ENCODE measurements at places on chromosomes 1 and 21.

DNA sequence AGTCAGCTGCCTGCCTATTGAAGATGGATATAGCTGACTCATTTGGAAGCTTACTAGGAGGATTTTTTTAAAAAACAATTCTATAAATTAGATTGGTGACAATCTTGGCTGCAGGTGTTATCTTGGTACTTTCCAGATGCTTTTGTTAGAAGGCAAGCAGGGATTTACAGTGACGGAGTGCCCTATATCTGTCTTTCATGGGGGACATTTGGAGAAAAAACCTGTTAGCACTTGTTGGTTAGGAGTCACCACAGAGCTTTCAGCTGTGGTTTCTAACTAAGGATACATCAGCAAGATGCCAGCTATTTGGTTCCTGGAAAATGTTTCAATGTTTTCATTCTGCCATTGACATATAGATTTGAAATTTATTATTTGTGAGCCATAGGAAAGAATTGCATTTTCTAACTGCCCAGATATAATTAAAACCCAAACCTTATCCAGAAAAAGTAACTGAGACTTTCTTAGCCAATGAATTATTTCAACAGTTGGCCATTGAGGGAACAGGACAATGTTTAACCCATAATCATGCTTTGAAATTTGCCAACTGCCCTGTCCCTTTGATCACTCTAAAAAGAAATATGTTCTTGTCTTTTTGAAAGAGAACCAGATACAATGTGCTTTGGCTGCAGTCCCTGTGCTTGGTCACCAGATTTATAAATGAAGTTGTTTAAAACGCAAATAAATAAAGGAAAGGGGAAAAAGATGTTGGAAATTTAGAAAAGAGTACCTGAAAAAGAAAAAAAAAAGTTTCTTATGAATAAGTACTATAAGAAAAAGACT lies 761.0 kb upstream of the CXADR start:
- DNase-seq, result no peak

DNA sequence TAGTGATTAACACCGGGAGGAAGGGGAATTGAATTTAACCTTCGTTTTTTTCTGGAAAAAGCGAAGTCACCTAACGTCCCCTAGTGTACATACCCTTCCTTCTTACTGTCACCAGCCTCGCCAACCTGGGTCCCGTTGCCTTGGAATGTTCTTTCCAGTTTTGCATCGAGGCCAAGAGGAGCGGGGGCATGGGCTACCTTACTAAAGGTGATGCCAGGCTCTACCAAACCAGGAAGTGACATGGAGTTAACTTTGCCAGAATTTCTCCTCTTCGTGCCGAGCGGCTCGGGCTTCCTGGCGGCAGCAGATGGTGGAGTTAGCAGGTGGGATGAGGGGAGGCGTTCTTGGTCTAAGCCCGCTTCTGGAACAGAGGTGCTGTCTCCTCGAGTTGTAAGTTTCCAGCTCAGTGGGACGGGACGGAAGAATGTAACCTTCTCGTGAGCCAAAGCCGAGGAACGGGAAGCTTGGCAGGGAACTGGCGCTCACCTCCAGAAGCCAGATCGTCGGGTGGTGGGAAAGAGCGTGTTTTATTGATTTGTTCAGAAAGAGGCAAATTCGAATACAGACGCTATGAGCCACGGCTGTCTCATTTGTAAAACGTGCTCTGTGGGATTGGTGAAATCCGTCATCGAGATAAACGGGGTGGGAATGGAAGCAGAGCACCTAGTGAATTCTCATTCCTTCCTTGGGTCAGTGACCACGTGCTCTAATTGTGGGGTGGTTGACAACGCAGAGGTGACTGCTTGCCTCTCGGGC lies 486 bp downstream of the NIPAL3 start:
- DNase-seq, result peak; percentile 35

DNA sequence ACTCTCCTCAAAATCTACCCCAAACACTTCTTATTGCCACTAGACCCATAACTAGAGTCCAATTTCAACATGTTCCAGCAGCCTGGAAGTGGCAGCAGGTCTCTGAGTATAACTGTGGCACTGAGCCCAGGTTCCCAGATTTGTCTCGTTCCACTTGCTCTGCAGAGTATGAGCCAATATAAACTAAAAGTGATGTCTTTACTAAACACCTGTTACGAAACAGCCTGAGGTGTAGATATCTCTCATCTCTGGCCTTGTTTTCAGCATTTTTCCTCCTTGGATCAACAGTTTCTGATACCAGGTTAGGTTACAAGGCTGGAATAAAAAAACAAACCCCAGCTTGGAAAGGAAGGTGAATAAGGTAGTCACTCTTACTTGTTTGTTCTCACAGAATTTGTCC lies 25.2 kb upstream of the PRDX6 start:
- DNase-seq, result no peak

- no peak for DNase-seq
These were observed 2.5 kb upstream of the MYBPH start for GRCh38 chr1:203178083-203178482.

DNA sequence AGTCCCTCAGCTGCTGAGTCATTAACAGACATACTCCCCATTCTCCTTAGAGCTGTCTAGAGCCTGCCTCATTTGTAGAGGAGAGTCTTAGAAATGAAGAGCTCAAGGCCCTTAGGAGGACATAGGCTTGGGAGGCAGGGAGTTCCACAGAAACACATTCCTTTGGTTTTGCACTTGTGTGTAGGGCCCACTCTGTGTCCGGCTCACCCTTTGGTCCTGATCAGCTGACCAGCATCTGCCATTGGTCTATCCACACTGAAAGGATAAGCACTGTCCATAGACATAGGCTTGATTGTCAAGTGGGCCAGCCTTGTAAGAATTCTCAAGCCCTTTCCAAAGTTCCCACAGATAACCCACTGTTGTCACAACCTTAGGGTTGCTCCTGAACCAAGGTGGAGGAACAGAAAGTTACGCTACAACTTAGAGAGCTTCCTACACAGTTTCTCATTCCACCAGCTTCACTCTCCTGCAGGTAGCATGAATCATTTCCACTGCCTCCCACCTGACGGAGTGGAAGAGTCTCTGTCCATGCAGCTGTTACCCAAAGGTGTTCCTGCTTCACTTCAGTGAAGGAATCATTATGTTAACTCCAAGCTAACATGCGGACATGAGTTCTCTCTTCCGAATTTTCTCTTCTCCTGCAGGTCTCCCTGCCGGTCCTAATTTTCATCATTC lies 96.1 kb downstream of the TNFSF18 start:
- no peak for DNase-seq

DNA sequence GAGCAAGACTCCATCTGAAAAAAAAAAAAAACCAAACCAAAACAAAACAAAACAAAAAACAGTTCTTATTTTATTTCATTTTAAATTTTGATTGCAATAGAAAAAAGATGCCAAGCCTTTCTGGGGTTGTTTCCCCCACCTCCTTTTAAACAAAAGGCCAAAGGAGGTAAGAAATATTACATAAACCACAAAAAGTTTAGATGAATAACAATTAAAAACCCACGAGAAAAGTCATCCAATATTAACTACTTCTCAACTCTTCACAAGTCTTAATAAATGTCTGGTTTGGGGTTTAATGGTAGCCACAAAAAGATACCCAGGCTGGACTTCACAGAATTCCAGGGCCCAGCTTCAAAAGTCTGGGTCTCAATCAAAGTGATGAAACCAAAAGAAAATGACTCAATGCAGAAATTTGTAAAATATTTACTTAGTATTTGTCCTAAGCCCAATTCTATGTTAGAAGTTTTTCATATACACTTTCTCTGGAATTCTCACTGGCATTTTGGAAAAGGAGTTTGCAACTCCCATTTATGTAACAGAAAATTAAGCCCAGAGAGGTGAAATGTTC lies 47.0 kb upstream of the SDC3 start:
- DNase-seq, result no peak

DNA sequence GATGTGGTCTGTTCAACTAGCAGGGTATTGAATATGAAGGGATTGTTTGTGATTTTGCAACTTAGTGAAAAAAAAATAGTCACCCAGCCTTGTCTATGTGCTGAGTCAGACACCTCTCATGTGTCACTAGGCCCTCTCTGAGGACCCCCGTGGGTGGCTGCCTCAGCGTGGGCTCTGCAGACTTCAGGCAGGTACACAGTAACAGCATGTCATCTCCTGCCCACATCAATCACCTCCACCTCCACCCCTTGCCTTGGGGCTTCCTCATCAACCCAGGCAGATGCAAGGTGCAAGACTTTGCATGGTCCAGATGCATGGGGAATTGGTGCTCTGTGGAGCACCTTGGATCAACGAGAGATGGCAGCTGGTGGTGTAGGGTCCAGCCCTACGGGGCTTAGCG lies 23.9 kb downstream of the PCP4 start:
- DNase-seq, result no peak

DNA sequence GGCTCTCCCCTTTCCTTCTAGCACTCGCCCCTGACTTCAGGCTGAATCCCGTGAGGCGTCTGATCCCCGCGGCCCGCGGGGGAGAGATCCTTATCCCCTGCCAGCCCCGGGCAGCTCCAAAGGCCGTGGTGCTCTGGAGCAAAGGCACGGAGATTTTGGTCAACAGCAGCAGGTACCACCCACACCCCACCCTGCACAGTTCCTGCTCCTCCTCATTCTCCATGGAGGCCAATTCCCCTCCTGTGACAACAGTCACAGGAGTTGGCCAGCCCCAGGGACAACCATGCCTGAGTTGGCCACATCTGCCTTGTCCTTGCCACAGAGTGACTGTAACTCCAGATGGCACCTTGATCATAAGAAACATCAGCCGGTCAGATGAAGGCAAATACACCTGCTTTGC lies 20.0 kb downstream of the TMEM81 start:
- no peak for DNase-seq

All from RKO (cell line).